ENCODE measurements at places on chromosomes 5 and 9.

DNA sequence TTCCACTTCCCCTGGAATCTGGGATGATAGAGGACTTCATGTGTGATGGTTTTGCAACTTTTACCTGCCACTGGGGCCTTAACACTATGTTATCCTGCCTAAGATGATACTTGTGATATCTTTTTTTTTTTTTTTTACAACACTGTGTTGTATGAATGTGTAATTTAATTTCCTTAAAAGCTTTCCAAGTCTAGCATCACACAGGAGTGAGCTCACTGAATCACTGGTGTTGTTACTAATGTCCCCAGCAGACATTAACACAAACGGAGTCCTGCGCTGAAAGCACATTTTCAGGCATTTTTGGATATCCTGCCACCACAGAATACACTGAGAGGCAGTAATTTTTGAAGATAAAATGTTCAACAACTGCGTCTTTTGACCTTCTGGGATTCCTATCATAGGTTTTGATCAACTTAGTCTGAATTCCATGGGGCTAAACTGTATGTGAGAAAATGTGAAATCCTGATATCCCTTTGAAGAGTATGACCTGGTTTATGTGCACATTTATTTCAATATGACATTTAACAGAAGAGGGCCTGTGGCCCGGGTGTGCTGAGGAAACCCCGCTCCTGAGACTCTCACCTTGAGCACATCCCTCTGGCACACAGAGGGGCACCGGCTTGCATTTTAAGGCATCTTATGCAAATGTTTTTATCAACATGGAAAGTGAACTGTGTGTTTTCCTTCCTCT lies 118.0 kb downstream of the FSTL4 start:
- no peak for DNase-seq

DNA sequence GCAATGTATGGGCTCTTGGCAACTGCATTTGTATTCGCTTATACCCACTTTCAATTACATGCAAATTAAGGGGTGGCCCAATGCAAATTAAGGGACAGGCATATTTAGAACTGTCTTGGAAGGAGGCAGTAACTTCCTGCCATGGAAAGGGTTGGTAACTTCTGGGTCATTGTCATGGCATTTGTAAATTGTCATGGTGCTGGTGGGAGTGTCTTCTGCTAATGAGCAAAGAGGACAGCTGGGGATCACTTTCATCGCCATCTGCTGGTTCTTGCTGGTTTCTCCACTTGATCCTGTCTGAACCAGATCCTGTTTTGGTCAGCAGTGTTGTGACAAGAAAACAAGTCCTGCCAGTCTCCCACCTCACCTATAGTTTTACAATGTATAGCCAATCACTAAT lies 23.3 kb upstream of the UGT3A2 start:
- DNase-seq, result no peak

- no peak for DNase-seq
Measured at GRCh38 chr9:137176302-137177182, 4.7 kb upstream of the TMEM210 start.

GRCh38 chr5:78538240-78538850 lies 110.2 kb downstream of the LHFPL2 start:
- no peak for DNase-seq

- DNase-seq, result peak; percentile 54
Measured at GRCh38 chr5:78162253-78162862, 132.1 kb downstream of the AP3B1 start.

GRCh38 chr5:172854451-172854871 lies 20.4 kb downstream of the ERGIC1 start:
- no peak for DNase-seq

GRCh38 chr5:143427122-143427735 lies 23.7 kb upstream of the NR3C1 start:
- no peak for DNase-seq

- no peak for DNase-seq
Measured at GRCh38 chr5:139413963-139414362, 10.1 kb upstream of the SPATA24 start.

GRCh38 chr9:89600831-89601230 lies 4.0 kb upstream of the GADD45G start:
- DNase-seq, result no peak

GRCh38 chr5:35306716-35307365 lies 76.6 kb upstream of the PRLR start:
- no peak for DNase-seq

- no peak for DNase-seq
Measured at GRCh38 chr5:125194883-125195282, 448.4 kb upstream of the ZNF608 start.

GRCh38 chr5:4862500-4862899 lies 277.6 kb upstream of the ADAMTS16 start:
- DNase-seq, result peak; percentile 44

DNA sequence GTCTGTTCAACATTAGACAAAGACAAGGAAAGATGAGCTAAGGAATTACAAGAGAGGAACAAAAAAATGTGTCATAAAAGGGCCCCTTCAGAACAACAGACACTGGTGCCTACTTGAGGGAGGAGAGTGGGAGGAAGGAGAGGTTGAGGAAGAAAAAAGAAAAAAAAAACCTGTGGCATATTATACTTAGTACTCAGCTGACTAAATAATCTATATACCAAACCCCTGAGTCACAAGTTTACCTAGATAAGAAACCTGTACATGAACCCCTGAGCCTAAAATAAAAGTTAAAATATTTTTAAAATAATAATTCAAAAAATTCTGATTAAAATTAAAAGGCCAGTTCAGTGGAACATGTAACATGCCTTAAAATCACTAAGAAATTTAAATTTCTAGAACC lies 107.3 kb downstream of the MTREX start:
- DNase-seq, result no peak

GRCh38 chr5:111859533-111860270 lies 102.7 kb upstream of the NREP start:
- DNase-seq, result no peak

DNA sequence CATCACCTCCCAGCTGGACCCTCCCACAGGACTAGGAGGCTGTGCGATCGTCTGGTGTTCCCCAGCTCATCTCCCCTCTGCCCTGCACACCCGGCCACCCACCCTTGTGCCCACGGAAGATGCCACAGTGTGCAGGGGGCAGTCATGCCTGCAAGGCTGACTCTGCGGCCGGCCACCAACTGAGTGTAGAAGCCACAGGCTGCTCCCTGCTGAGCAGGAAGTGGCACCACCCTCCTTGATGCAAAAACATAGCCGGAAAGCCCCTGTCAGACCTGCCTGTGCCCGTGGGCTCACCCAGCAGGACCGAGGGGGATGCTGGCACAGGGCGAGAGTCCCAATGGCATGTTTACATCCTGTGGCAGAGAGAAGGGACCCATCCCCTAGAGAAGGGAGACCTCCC lies 40.3 kb upstream of the SLC12A7 start:
- no peak for DNase-seq

- DNase-seq, result no peak
Measured at GRCh38 chr5:123088031-123088805, 823 bp upstream of the PRDM6 start.

DNA sequence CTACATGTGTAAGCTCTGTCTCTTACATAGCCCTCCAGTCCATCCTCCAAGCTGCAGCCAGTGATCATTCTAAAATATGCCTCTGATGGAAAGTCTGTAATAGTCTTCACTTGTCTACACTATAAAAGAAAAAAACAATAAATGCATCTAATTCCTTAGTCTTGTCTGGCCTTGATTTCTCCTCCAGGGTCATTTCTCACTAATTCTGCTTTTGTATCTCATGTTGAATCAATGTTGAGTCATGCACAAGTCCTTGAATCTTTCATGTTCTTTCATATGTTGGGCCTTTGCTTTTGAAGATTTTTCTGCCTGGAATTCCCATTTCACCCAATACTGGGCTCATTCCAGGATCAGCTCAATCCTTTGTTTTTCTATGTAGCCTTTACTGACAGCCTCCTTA lies 121.1 kb upstream of the TRIM32 start:
- DNase-seq, result no peak

DNA sequence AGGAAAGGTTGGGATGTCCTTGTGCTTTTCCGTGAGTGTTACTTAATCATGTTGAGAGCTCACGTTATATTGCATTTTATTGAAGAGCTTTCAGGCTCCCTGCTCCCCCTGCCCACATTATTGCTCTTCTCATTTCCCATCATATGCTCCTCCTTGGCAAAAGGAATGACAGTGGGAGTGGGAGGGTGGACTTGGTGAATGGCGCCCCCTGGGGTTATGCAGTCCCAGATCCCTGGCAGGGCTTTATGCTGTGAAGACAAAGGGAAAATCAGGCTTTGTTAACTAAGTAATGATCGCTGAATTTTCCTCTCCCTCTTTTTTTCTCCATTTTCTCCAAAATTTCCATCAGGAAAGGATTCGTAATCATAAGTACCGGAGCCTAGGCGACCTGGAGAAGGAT lies 166.6 kb downstream of the SMARCA2 start:
- DNase-seq, result peak; percentile 39

- DNase-seq, result no peak
Measured at GRCh38 chr9:19087106-19088000, 15.4 kb downstream of the HAUS6 start.

GRCh38 chr5:76341651-76342334 lies 61.3 kb upstream of the IQGAP2 start:
- peak; percentile 24 for DNase-seq

- DNase-seq, result peak; percentile 8
Measured at GRCh38 chr9:68706363-68707201, 1.5 kb downstream of the PIP5K1B start.

DNA sequence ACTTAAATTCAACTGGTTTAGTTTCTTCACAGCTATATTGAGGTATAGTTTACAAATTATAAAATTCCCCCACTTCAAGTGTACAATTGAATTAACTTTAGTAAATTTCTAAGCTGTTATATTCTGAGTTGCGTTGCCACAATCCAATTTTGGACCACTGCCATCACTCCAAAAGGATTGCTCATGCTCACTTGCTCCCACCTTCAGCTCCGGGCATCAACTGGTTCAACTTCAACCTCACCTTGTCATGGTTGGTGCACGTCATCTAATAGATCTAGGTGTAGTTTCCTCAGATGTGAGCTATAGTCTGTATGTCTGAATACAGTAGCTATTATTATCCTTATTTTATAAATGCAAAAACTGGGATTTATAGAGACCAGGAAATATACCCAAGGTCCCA lies 942.5 kb upstream of the WWC1 start:
- no peak for DNase-seq

DNA sequence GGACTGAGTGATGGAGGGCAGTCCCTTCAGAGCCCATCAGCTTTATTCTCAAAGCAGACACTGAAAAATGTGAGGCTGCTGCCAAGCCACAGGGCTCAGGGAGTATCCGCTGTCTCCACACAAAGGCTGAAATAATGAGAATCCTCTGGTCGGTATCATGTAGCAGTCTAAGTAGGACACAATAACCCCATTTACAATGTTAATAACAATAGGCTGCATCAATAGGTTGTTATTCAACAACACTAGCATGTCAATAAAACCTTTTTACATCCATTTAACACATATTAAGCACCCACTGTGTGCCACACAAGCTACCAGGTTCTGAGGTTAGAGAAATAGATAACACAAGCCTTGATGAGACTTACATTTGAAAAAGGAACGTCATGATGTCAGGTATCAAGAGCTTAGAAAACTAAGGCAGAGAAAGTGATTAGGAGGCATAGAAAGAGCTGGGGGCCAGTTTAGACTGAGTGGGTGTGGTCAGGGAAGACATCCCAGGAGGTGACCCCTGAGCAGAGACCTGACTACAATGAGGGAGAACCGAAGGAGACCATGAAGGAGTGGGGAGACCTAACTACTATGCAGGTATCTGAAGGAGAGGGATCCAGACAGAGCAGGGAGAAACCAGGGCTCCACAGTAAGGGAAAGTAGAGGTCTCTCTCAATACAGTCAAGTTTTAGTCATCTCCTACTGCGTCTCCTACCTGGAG lies 140.1 kb upstream of the GRIA1 start:
- DNase-seq, result no peak

GRCh38 chr5:80187421-80188090 lies 68.3 kb downstream of the SERINC5 start:
- no peak for DNase-seq

- DNase-seq, result peak; percentile 94
Measured at GRCh38 chr5:78504704-78505677, 143.6 kb downstream of the LHFPL2 start.

GRCh38 chr5:115109840-115110239 lies 59.9 kb downstream of the TRIM36 start:
- DNase-seq, result no peak

- DNase-seq, result no peak
Measured at GRCh38 chr5:96023518-96023917, 61.9 kb upstream of the ELL2 start.

- no peak for DNase-seq
Measured at GRCh38 chr9:27125936-27126335, 16.9 kb downstream of the TEK start.

- no peak for DNase-seq
Measured at GRCh38 chr5:12204761-12205160, 300.5 kb upstream of the CTNND2 start.

DNA sequence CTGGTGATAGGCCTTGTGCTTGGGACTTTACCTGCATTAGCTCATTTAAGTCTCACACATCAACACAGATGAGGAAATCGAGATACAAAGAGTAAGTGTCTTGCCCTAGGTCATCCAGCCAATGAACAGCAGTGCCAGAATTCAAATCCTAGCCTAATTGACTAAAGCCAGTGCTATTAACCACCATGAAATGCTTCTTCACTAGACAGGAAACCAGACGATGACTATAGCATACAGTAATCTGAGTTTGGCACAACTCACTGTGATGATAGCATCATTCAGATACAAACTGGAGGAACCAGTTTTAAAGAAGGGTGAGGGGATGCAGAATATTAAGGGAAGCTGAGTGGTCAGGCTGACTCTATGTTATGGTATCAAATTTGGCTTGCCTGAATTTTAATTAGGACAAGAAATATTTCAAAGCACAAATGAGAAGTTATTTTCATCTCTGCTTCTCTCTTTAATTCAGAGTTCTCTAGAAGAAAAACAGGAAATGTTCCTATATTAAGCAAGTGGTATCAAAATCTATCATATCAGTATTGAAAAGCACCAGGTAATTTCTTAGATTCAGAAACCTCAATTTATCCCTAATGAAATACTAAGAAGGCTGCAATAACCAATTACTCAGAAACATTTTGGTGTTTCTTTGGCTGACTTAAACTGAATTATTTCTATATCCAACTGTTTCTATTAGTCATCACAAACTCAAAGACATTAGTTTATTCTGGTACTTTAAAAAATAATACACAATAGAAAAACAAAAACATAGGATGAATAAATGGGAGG lies 147.0 kb upstream of the RASA1 start:
- no peak for DNase-seq

GRCh38 chr5:16461782-16462181 lies 3.8 kb downstream of the ZNF622 start:
- DNase-seq, result no peak

DNA sequence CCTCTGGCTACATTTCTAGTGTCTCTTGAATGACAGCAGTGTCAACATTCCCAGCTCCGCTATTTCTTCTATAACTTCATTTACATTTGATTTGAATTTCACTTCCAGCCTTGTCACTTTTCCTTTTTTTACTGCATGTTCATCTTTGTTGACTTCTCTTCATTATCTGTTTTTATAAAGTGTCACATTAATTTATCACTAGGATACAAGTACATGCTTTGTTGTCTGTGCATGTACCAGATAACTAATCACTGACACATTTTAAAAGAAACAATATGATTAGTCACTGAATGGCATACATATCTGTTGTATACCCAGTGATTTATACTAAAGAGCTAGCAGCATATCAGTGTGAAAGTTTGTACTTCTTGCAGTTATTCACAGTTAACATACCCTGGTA lies 29.1 kb downstream of the ARSK start:
- DNase-seq, result no peak

GRCh38 chr9:115106642-115107041 lies 11.3 kb downstream of the TNC start:
- DNase-seq, result no peak

- no peak for DNase-seq
Measured at GRCh38 chr5:6760686-6761085, 47.5 kb downstream of the TENT4A start.

GRCh38 chr9:13847270-13847669 lies 466.7 kb downstream of the NFIB start:
- no peak for DNase-seq
